HT-29 (cell line): ENCODE measurements at places on chromosomes 2 and 18. TPM values are rescaled to one million over a fixed set of nuclear protein-coding genes. Genes with fewer than 3 reads are reported as not detected.

The MROH2A gene
- total RNA-seq: 2.4 and 2.8 TPM in 2 replicates

The TMSB10 gene
- total RNA-seq: 4,823 and 6,107 TPM in 2 replicates

The SDC1 gene
- total RNA-seq: 304 and 307 TPM in 2 replicates

The CDKL4 gene
- total RNA-seq: not detected in 2 replicates

The TTR gene
- 1.3 and 2.8 TPM in 2 replicates for total RNA-seq

The IFIH1 gene
- total RNA-seq: 8.7 and 13.0 TPM in 2 replicates

DNA sequence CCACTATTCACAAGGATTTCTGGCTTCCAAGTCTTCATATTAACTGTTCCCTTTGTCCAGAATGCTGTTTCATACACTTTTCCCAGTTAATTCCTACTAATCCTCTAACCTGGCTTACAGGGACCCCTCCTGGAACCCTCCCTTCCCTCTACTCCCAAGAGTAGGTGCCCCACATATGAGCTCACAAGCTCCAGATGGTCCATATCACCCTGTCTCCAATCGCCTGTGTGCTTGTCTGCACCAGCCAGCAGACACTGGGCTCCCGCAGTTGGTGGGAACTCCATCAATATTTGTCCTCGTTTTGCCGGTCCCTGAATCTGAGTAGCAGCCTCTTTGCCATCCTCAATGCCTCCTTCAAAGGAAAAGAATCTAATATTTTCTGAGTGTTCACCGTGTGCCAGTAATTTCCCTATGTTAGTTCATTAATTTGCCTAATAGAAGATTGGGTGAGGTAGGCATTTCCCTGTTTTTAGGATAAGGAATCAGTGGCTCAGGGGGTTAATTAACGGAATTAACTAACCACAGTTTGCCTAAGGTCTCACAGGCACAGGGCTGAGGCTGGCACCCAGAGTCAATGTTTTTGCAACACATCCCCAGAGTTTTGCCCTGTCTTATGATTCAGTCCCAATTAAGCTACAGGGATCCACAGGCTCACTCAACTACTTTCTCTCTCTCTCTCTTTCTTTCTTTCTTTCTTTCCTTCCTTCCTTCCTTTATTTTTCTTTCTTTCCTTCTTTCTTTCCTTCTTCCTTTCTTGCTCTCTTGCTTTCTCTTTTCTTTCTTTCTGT is 141.6 kb upstream of the CYP1B1 start:
- DNase-seq: no peak

DNA sequence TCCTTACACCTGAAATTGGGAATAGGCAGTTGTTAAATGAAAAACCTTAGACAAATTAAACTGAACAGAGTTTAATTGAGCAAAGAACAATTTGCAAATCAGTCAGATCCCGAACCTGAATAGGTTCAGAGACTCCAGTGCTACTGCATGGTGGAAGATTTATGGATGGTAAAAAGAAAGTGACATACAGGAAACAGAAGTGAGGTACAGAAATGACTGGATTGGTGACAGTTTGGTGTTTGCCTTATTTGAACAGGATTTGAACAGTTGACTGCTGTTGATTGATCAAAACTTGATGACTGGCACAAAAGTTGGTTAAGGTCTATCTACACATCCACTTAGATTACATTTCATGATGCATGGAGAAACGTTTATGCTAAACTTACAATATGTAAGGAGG is 248.8 kb downstream of the HNMT start:
- no peak for DNase-seq

DNA sequence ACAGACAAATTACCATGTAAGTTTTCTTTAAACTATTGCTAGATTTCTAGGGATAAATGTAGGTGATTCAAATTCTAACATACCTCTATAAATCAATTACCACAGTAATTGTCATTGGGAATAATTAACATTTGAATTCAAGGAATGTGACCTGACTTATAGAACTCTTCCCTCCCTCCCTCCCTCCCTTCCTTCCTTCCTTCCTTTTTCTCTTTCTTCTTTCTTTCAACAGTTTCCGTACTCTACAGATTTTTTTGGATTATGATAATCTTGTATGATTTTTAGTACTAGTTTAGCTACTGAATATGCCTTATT is 18.2 kb upstream of the FTCDNL1 start:
- DNase-seq: no peak

GRCh38 chr2:71801969-71802368 is 345.7 kb downstream of the CYP26B1 start:
- peak; percentile 25 for DNase-seq

GRCh38 chr2:197460649-197461048 is 7.3 kb downstream of the COQ10B start:
- DNase-seq: no peak

DNA sequence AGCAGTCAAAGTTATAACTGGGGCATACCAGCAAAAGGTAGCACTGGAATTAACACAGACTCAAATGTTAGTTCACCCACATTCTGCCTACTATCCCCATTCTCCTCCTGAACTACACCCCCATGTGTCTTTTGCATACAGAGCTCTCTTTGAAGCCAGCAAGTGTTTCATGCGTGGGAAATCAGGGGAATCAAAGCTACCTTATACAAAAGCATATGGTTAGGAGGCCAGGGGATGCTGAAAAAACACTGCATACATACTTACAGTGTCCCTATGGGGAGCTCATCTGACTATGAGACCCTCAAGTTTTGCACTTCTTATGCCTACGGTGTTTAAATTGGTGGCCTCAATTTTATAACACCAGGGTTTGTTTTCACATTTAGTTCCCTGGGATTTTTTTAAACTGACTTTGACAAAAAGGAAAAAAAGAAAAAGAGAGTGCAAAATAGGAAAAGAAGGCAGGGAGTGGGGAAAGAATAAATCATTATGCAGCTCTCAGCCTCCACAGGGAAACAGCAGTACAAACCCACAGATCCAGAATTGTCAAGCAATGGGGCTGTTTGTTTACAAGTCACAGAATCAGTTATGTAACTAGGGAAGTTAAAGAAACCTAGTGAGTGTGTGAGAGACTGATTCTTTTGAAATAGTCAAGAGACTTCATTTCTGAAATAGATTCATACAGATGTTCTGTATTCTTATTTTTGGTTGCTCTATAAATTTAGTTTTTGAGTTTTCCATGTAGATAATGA is 20.1 kb upstream of the PPP3R1 start:
- DNase-seq: no peak

GRCh38 chr18:70085641-70086040 is 119.8 kb downstream of the RTTN start:
- no peak for DNase-seq

DNA sequence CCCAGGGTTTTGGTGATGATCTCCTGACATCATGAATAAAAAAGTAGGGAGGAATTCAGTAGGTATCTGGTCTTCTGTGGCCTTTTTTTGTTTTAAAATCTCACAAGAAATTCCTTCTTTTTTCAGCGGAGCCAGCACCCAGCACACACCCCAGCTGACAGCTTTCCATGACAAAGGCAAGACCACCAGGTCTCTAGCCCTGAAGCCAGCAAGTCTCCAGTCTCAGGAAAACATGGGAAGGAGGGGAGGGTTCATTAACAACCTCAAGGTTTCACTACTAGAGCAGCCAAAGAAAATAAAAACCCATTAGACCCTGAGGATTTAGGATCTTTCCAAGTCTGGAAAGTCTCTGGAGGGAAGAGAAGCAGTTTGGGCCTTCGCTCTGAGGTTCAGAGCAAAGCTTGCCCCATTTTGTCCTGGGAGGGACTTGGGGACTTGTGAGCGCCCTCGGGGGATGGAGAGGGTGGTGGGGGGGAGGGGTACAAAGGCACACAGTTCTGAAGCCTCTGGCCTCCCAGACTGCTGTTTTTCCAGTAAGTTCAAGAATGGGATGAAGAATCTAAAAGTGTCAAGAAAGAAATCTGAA is 9.0 kb downstream of the FOXI3 start:
- DNase-seq: no peak

GRCh38 chr2:20532634-20533437 is 86.0 kb downstream of the RHOB start:
- DNase-seq: no peak

GRCh38 chr2:69958480-69958879 is 3.0 kb downstream of the ASPRV1 start:
- DNase-seq: no peak

DNA sequence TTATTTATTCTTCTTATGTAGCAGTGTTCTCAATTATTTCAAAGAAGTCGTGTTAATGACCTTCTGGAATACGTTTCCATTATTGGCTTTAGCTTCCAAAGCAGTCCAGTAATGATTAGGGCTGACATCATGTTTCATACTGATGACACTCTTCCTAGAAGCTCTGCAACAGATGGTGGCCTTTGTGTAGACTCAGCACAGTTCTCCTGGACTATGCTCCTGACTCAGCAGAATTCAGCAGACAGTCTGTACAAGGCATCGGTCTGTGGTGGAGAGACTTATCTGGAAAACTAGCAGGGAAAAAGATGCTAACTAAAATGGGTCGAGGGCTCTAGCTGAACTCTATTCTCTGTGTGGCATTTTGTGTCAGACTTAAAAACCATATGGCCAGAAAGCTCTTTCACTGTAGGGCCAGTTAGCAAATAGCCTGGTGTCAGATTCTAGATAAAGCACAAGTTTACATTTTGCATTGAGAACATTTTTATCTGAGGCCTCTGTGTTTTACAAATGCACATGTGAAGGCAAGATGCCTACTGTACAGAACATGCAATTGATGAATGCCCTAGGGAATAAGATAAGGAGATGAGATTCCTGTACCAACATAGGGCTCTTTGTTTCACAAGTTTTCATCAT is 35.1 kb downstream of the GULP1 start:
- no peak for DNase-seq

DNA sequence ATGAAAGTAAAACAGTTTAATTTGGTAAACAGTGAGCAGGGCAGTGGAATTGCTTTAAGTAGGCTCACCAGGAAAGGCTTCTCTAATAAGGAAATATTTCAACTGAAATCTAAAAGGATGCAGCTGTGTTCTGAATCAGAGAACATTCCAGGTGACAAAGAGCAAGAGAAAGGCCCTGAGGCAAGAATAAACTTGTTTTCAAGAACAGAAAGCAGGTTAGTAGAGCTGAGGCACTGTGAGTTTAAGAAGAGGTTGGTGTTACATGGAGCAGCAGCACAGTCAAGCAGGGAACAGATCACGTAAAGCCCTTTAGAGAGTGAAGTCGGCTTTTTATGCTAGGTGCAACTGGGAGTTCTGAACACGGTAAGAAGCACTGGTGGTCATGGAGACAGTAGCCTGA is 57.0 kb upstream of the SCN1A start:
- DNase-seq: no peak

DNA sequence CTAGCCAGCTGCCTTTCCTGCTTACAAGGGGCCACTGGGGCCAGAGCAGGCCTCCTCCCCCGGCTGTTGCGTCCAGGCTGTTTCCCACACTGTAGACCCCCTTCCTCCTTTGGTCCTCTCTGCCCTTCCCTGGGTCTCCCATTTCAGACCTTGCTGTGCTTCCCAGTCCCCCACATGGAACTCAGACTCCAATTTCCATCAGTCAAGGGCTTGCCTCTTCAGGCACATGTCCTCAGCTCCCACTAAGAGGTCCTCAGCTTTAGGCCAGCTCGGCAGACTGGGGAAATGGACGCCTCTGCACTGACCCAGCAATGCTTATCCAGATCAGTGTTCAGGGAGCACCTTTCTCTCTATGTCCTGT is 98.0 kb upstream of the BZW1 start:
- DNase-seq: no peak

GRCh38 chr2:98734823-98735260 is 3.9 kb upstream of the MGAT4A start:
- DNase-seq: no peak
